ENCODE measurements at places on chromosomes 16 and 17. TPM values are rescaled to one million over a fixed set of nuclear protein-coding genes. Genes with fewer than 3 reads are reported as not detected.

DNA sequence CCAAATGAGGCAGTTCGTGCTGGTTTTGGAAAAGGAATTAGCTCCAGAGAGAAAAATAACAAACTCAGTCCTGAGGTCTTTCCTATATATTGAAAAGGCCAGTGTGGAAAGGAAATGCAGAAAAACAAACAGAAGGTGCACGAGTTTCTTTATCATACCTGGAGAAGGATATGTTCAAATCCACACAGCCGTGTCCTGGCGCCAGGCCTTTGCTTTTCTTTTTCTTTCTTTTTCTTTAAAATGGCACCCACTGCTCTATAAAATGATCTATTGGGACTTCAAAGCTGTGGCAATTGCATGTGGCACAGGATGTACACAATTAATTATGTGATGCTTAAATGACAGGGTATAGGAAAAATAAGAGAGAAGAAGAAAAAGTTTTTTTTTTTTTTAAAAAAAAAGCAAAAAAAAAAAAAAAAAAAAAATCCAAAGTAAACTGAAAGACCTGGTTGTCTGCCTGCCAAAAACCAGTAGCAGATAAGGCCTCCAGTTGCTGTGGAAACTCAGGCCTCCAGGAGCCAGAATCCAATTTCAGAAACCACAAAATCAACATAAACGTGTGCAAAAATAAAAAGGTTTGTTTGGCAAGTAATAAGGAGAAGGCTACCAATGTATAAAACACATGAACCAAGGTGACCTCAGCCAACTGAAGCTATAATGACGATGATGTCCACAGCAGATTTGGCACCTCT lies 957.6 kb upstream of the SOX9 start:
- no peak overlapping the region for H3K27ac ChIP-seq
- H3K27me3 ChIP-seq = no peaks in the 10 kb centered on the region
- H3K36me3 ChIP-seq = no peaks in the 10 kb centered on the region
- DNase-seq = no peak
- H3K4me1 ChIP-seq = no peaks in the 10 kb centered on the region

- no peak overlapping the region for H3K4me3 ChIP-seq
- no peaks in the 10 kb centered on the region for H3K27me3 ChIP-seq
- H3K36me3 ChIP-seq = no peaks in the 10 kb centered on the region
- H3K4me1 ChIP-seq = no peaks in the 10 kb centered on the region
Observed at GRCh38 chr16:60061396-60061795, 1327.3 kb upstream of the GOT2 start.

DNA sequence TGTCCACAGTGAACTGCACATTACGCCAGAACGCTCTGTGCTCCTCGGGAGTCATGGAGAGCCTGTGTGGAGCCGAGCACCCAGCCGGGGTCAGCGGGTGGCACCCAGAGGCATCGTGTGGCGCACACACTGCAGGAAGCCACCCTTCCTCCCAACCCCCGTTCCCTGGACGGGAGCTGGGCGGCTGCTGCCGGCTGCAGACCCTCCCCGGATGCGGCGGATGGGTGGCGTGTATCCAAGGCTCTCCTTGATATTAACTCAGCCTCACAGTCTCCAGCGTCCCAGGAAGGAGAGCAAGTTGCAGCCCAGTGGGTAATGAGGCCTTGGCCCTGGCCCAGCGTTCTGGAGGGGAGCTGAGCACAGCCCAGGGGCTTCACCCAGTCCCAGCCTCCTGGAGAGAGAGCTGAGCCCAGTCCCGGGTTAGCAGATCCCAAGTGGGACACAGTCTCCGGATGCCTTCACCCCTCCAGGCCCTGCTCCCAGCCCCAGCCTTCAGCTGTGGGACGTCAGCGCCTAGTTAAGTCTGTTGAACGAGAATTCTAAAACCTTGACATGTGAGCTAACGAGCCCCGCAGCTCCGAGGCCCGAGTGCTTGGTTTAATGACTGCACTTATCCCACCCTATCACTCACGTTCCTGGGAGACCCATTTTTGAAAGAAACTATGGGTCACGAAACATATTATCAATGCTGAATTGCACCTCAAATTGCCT lies 86.6 kb downstream of the TBC1D16 start:
- H3K4me1 ChIP-seq = no peaks in the 10 kb centered on the region
- H3K36me3 ChIP-seq = no peaks in the 10 kb centered on the region
- no peak overlapping the region for H3K27ac ChIP-seq
- no peak overlapping the region for H3K4me3 ChIP-seq

- H3K36me3 ChIP-seq = no peaks in the 10 kb centered on the region
- peaks cover 18% of the 10 kb centered on the region for H3K4me1 ChIP-seq
- no peak overlapping the region for H3K27ac ChIP-seq
Observed at GRCh38 chr17:29828676-29829284, 101.2 kb downstream of the SSH2 start.

DNA sequence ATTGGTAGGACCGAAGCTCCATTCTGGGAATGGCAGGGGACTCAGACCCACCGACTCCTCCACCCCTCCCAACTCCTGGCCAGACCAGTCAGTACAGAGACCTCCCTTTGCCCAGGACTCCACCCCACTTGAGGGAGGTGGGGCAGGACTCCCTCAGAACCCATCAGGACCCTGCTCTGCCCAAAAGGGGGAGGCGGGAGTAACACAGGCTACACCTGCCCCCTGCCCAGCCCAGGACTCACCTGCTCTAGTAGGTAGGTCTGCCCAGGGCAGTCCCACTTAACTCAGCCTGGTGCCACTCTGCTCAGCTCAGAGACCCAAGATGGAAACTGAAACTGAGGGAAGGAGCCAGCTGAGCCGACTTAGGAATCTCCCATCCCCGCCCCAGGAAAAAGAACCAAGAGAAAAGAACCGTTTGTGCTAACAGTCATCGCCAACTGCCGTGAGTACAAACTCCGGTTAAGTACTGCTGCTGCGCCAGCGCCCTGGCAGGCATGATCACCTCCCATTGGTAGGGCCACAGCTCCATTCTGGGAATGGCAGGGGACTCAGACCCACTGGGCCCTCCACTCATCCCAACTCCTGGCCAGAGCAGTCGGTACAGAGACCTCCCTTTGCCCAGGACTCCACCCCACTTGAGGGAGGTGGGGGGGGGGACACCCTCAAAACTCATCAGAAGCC lies 503 bp downstream of the DHX58 start:
- peak overlapping the region; percentile 65 for H3K4me3 ChIP-seq
- H3K27ac ChIP-seq = peak overlapping the region; percentile 89
- H3K27me3 ChIP-seq = no peaks in the 10 kb centered on the region
- peaks cover 16% of the 10 kb centered on the region for H3K4me1 ChIP-seq
- peaks cover 9% of the 10 kb centered on the region for H3K36me3 ChIP-seq
- no peak for DNase-seq

- H3K27me3 ChIP-seq = no peaks in the 10 kb centered on the region
- peaks cover 4% of the 10 kb centered on the region for H3K4me1 ChIP-seq
- H3K36me3 ChIP-seq = no peaks in the 10 kb centered on the region
- H3K4me3 ChIP-seq = no peak overlapping the region
Observed at GRCh38 chr17:40056379-40057015, 2.3 kb upstream of the MED24 start.

NPIPB6 gene
- total RNA-seq = 0.38 TPM
